ENCODE measurements at places on chromosomes 2 and 18.
A peak's percentile ranks its signal among the peaks of the same experiment; 100 is the strongest.

- DNase-seq = no peak
These were observed 4.7 kb upstream of the CAPN10 start for GRCh38 chr2:240581811-240582210.

GRCh38 chr2:64352292-64352691 is 101.7 kb upstream of the LGALSL start:
- no peak for DNase-seq

DNA sequence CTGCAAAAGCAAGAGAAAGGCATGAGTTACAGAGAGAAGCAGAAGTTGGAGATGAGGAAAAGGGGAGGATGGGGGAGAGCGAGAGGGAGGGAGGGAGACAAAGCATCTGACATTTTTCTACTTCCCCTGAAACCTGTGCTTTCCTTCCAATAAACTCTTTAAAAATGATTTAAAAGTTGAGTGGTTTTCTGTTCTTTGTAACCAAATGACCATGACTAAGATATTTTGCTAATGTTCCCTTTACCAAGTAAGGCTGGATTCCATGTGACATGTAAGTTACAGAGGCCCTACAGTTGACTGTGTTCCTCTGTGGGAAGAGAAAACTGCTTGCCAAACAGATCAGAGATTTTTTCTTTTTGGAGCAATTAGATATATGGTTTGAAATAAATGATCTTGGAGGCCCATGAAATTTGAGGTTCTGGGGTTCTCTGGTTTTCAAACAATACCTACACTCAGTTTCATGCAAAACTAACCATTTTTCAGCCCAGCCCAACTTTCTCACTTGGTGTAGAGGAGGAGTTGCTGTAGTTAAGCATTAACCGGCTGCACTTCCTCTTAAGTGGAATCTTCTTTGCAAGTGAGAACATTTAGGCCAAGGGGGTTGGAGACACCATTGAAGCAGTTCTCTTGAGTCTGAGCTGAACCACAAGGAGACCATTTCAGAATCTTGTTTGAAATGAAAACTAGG is 34.5 kb downstream of the INSIG2 start:
- no peak for DNase-seq

- DNase-seq = no peak
These were observed 184.6 kb downstream of the CYP26B1 start for GRCh38 chr2:71962911-71963694.

DNA sequence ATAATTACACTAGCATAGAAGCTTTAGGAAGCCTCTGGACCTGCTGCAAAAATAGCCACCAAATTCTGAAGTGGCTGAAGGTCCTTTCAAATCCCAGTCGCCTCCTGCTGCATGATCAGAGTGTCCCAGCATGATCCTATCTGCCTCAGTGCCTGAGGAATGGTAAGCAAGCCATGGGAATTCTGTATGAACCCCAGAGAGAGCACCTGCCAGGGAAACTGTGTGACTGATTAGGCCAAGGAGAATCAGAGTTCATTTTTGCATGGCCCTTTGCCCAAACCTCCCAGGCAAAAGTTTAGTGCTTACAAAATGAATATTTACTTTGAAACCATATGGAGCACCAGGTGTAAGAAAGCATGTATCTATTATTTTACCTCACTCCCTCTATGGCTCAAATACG is 221.4 kb downstream of the ARL4C start:
- DNase-seq = no peak

DNA sequence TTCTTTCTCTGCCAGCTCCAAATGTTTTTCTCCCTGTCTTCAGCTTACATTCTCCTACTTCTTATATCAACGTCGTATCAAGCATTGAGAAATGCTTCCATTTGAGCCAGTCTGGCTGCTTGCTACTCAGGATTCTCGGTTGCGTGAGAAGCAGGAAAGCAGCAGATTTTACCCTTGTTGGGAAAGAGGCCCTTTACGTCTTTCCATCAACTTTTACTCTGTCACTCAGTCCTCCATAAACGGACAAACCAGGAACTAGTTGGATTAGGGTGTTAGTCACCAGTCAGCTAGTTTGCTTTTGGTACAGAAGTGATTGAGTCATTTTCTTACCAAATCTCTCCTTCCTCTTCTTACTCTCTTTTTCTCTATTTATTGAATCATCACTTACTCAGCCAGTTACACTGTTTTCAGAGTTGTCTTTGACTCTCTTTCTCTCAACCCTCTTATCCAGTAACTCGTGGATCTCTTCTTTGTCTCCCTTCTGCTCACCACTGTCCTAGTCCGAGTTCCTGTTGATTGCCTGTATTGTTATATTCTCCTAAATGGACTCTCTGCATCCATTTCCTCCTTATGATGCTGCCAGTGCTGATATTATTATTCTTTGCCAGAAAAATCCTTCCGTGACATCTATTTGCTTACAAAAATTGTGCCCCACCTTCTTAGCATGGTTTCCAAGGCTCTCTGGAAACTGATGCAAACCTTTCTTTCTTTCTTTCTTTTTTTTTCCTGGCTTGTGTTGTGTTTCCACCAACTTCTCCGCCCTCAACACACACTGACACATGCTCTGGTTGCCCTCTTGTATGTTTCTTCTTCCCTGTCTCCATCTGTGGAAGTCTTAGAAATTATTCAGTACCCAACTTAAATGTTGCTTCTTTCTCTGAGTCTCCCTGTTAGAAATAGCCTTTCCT is 61.5 kb downstream of the VRK2 start:
- DNase-seq = no peak

DNA sequence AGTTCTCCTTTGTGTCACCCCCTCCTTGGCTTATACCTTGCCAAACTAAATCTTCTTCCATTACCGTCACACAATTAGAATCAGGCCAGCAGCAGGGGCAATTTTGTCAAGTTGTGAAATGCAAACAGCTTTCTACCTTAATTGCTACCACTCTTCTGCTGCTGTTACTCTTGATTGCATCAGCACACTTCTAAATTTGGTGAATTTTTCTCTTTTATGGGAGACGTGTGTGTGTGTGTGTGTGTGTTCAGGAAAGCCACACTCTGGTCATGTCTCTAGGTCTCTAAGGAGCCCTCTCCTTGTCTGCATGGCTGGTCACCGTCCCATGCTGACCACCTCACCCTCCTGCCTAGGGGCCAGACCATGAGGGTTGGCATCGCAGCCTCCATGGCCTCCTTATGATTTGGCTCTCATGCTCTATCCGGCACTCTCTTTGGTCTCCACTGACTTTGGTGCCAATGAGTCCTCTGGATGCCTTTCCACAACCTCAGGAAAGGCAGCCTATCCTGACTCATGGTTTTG is 87.7 kb downstream of the GATA6 start:
- DNase-seq = no peak

DNA sequence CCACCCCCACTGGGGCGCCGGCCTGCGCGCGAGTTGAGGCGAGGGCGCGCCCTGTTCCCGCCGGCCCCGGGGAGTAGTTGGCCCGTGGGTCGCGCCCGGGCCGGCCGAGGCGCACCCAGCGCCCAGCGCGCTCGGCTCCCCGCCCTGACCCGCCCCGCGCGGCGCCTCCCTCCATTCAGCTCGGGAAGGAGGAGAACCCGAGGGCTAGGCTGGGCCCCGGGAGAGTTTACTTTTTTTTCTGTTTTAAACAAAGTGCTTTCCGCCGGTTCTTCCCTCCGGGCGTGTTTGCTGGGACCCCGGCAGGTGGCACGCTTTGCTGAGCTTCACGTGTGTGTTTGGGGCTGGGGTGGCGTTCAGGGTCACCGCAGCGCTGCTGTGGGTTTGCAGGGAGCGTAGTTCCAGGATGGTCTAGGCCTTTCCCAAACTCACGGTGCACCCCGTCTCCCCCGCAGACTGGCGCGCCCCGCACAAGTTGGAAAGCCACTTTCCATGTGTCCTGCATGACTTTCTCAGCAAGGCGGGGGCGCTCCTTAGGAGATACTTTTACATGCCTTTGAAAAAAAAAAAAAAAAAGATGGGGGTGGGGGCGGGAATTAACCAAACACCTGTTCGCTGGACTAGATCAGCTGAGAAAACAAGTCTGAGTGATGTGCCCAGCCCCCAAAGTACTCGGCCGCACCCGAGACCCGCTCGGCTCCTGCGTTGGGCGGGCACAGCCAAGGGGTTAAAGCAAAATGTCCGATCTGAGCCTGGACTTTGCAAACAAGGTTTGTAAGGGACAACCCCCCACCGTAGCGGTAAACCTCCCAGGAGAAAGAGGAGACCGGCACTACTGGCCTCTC is 825 bp downstream of the ITGA6 start:
- DNase-seq = peak; percentile 47

DNA sequence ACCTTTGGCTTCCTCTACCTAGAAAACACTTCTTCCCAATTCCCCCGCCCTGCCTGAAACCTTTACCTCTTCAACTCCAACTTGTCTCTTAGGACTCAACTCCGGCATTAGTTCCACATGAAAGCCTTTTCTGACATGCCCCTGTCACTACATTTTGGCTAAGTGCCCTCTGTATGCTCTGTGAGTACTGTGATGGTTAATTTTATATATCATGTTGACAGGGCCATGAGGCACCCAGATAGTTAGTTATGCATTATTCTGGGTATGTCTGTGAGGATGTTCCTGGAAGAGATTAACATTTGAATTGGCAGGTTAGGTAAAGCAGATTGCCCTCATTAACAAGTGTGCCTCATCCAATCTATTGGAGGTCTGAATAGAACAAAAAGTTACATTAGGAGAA is 75.6 kb upstream of the NCKAP5 start:
- no peak for DNase-seq

DNA sequence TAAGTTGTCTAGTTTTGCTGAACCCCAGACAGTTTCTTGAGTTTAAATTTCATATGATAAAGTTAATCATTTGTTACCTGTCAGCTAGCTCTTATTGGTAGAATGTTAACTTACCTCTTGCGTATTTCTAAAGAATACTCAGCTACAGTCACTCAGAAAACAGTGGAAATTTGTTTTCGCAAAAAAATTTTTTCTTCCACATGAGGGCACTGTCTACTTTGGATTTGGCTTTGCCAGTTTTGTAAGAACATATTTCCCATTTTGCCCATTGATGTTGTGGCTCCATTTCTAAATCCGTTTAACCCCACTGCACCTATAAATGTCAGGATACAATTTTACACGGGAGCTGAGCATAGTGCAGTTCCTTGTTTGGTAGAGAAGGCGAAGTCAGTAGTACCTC is 19.1 kb upstream of the GCFC2 start:
- no peak for DNase-seq

- no peak for DNase-seq
These were observed 1.7 kb upstream of the EXOC6B start for GRCh38 chr2:72827487-72827886.

DNA sequence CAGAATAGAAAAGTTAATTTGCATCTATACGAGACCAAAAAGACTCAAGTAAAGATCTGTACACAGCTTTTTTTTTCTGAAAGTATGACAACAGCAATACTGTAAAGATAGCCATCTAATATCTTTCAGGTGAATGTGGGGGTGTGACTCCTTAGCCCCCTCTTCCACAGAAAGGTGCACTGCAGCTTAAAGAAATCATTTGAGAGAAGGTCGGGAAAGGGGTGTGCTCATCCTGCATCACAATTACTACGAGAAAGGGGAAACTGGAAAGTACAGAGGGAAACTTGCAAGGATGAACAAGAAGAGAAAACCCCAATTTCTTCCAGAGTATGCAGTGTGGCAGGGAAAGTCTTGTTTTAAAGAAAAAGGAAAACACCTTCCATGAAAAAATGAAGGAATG is 255.6 kb downstream of the CCDC178 start:
- DNase-seq = no peak

- DNase-seq = no peak
These were observed 73.6 kb upstream of the GLI2 start for GRCh38 chr2:120662046-120662445.

GRCh38 chr2:27407798-27408491 is 1.4 kb downstream of the PPM1G start:
- DNase-seq = no peak

GRCh38 chr18:48904091-48904490 is 46.7 kb downstream of the SMAD7 start:
- no peak for DNase-seq

DNA sequence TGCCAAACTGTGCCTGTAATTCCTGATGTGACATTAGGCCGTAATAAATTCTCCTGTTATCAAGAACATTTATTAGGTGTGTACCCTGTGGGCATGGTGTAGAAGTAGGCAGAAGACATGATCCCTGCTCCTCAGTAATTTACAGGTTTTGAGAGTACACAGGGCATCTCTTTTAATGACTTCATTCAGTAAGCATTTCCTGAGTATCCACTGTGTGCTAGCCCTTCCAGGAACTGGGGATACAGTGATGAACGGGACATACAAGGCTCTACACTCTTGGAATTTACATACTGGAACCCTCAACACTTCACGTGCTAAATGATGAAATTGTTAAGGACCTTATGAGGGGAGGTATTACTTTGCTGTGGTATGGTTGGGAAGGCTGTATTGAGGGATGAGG is 30.2 kb downstream of the DIS3L2 start:
- DNase-seq = no peak

- no peak for DNase-seq
These were observed 7.8 kb upstream of the IL1RL2 start for GRCh38 chr2:102179061-102179460.

DNA sequence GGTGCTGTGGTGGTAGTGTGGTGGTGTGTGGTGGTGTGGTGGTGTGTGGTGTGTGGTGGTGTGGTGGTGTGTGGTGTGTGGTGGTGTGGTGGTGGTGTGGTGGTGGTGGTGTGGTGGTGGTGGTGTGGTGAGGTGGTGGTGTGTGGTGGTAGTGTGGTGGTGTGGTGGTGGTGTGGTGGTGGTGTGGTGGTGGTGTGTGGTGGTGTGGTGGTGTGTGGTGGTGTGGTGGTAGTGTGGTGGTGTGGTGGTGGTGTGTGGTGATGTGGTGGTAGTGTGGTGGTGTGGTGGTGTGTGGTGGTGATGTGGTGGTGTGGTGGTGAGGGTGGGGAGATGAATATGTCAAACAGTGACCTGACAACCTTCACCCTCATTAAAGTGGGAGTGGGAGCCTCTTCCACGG is 55.6 kb upstream of the DLGAP1 start:
- no peak for DNase-seq

DNA sequence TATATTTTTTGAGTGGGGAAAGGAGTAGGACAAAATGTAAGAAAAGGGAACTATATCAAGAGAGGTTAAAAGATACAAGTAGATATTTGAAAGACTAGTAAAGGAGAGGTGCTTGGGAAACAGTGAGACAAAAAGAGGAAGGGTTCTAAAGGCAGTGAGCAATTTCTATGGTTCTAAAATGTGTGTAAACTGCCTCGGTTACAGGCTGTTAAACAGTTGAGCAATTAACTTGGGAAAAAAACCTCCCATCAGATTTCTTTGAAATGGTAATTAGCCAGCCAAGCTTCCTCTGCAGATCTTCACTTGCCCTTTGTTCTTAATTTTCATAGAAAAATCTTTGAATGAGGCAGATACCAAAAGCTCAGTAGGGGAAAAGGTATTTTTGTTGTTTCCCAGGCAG is 238.7 kb upstream of the KCNH7 start:
- DNase-seq = no peak

- DNase-seq = no peak
These were observed 77.8 kb downstream of the ADAM23 start for GRCh38 chr2:206521115-206521514.

DNA sequence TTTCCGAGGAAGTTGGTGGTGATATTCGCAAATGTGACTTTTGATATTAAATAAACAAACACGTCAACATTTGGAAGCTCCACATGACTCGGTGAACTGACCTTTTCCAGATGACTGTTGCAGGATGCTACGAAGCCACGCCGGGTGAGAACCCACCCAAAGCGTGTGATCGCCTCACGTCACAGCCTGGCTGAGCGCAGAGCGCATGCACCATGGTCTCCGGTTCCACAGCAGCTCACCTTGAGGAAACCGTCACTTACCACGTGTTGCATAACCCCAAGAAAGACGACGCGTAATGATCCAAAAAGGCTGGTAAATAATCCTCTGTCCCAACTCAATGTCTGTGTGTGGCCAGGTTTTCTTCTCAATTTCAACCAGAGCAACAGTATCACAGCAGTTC is 64.5 kb upstream of the CTDP1 start:
- no peak for DNase-seq

GRCh38 chr2:202129841-202130240 is 56.8 kb downstream of the KIAA2012 start:
- DNase-seq = no peak
